SK-MEL-5 (cell line): ENCODE measurements at places on chromosomes 4 and X. TPM values are rescaled to one million over a fixed set of nuclear protein-coding genes. Genes with fewer than 3 reads are reported as not detected.

The GLOD5 gene
- not detected in 2 replicates for total RNA-seq

The F8 gene
- total RNA-seq = 0.50 and 0.56 TPM in 2 replicates

DNA sequence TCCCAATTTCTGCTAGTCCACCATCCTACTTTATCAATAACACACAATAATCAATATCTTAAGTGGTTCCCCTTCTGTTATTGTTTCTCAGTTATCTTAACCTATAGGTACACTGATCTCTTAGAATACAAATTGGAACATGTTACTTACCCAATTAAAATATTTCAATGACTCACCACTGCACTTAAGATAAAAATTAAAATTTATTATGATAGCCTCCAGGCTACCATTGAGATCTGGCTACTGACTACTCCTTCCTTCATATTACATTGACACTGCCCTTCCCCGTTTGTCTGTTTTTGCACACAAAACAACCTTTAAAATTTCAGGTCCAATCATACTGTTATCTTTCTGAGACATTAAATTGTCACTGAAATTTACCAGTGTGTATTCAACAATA is 1074.7 kb downstream of the ADGRL3 start:
- DNase-seq = no peak

The GLRB gene
- 0.08 and 0.24 TPM in 2 replicates for total RNA-seq

The SULT1B1 gene
- not detected in 2 replicates for total RNA-seq

DNA sequence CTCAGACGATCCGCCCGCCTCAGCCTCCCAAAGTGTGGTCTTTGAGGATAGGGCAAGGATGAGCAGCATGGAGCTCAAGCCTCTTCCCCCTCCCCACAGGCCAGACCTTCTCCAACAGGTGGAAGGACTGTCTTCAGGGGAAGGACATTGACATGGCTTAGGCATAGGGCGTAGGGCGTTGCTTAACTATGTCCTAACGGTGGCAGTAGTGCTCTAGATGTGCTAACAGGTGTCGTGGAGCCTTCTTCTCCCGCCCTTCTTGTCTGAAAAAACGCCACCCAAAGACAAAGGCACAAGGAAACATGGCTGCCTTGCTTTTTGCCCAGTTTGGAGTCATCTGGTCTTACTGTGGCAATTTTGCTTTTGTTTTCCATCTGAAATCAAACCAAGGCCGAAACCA is 219.8 kb downstream of the OR13H1 start:
- DNase-seq = peak; percentile 89

DNA sequence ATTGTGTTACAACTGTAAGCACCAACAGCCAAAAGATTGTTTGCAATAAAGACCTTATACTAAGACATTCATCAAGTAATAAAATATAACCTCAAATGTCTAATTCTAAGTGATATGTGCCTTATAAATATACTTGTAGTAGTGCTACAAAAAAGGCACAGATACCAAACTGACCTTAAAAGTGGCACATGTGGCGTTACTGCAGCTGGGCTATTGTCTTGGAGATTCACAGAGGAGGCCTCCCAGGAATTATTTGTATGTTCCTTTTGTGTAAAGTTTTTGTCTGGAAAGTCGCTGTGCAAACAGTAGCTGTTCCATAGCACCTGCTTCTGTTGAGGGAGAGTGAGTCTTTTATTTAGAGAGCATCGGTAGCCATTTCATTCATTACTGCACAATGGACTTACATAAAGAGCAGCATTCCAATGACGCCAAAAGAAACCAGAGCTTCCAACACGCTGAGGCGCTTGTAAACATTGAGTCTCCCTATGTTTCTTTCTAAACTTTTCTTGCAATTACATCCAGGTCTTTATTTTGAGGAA is 143.7 kb downstream of the RPA4 start:
- DNase-seq = peak; percentile 74

The TMLHE gene
- total RNA-seq = 13.9 and 17.6 TPM in 2 replicates

The UGT8 gene
- 7.4 and 7.8 TPM in 2 replicates for total RNA-seq

The SOWAHD gene
- total RNA-seq = 0.19 TPM in 1 of 2 replicates, not detected in the other

- DNase-seq = no peak
Measured at GRCh38 chrX:110051559-110051958, 48.6 kb downstream of the TMEM164 start.

- no peak for DNase-seq
Measured at GRCh38 chr4:25759101-25759500, 103.5 kb downstream of the SLC34A2 start.

DNA sequence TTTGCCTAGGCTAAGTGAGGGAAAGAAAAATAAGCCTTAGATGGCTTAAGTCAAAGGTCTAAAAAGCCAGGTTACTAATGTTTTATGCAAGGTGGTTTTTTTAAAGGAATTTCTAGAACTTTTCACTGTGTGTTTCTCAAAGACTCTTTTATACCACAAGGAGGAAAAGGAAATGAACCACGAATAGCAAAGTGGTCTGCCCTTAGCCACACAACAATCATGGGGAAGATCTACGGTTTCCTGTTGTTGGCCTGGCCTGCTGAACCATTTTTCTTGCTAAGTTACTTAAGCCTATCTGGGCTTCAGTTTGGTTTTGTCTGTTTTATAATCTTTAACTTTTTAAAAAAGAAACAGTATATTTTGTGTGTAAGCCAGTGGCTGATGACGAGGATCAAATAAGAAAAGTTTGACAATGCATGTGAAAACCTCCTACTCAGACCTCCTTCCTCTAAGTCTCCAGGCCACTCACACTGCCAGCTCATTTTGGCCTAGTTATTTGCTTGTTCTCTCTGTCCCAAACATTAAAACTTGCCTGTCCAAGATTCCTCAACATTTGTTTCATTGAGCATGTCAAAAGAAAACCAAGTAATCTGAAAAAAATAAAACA is 56.7 kb upstream of the COL25A1 start:
- no peak for DNase-seq

- DNase-seq = no peak
Measured at GRCh38 chr4:177033632-177034031, 240.9 kb upstream of the VEGFC start.

GRCh38 chr4:48645225-48645794 is 134.8 kb downstream of the FRYL start:
- DNase-seq = no peak

GRCh38 chrX:65720381-65720964 is 53.0 kb downstream of the MSN start:
- DNase-seq = no peak

DNA sequence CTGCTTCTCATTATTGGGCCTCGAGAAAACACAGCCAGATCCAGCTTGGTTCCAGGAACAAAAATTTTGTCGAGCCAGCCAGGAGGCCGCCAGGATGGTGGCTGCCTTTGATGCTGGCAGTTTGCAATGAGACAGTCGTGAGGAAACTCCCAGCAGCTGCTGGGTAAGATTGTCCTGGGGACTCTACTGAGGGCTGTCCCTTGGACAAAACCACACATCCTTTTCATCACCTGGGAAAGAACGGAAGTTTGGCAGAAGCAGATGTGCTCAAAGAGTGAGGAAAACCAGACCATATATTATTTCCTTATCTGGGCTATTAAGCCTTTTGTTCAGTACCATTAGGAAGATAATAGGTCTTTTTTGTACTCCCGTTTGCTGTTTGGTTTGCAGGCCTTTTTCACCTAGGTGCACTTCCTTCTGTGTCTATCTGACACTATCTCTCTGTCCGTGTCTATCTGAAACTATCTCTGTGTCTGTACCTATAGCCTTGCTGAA is 13.4 kb upstream of the PAPSS1 start:
- no peak for DNase-seq

The BEX1 gene
- 5.4 and 7.2 TPM in 2 replicates for total RNA-seq

The POF1B gene
- total RNA-seq = 0.08 and 0.21 TPM in 2 replicates

The GDPD2 gene
- total RNA-seq = not detected in 2 replicates

GRCh38 chr4:110085131-110085530 is 113.3 kb downstream of the ELOVL6 start:
- DNase-seq = no peak

GRCh38 chr4:142713282-142714030 is 132.6 kb downstream of the INPP4B start:
- DNase-seq = no peak

The SCML2 gene
- total RNA-seq = 3.4 and 5.8 TPM in 2 replicates

The MAOA gene
- 0.21 and 0.32 TPM in 2 replicates for total RNA-seq

- DNase-seq = peak; percentile 37
Measured at GRCh38 chrX:2691543-2692220, 587 bp downstream of the CD99 start.

DNA sequence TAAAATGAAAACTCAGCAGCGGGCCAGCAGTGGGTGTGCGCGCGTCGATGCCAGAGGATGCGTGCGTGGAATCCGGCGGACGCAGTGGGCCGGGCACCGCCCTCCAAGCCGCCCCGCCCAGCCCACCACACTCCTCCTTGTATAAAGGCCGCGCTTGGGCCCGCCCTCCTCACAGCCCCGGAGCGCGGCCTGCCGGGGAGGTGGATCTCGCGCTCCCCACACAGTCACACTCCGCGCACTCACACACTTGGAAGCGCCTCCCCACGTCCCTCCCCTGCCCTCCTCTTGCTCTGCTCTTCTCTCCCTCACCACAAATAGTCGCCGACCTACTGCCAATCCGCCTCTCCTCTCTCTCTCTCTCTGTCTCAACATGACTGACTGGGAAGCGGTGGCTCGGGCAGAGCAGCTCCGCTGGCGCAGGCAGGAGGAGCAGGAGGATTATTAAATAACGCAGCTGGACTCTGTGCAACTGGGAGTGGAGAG is at the start of gene CCSER1:
Gene CCSER1, plus strand, starts transcription at position 172 of the 483 bp plus-strand sequence.
- peak; percentile 89 for DNase-seq

- no peak for DNase-seq
Measured at GRCh38 chr4:160117686-160118085, 1014.8 kb downstream of the RAPGEF2 start.

GRCh38 chr4:79466621-79467020 is 58.6 kb upstream of the GK2 start:
- DNase-seq = no peak

The TEX13D gene
- total RNA-seq = 0.45 TPM in 1 of 2 replicates, not detected in the other

The CXorf49 gene
- total RNA-seq = not detected in 2 replicates

The AKAP4 gene
- not detected in 2 replicates for total RNA-seq

GRCh38 chrX:46967547-46967946 is 55.3 kb downstream of the JADE3 start:
- no peak for DNase-seq

The IBSP gene
- total RNA-seq = not detected in 2 replicates

DNA sequence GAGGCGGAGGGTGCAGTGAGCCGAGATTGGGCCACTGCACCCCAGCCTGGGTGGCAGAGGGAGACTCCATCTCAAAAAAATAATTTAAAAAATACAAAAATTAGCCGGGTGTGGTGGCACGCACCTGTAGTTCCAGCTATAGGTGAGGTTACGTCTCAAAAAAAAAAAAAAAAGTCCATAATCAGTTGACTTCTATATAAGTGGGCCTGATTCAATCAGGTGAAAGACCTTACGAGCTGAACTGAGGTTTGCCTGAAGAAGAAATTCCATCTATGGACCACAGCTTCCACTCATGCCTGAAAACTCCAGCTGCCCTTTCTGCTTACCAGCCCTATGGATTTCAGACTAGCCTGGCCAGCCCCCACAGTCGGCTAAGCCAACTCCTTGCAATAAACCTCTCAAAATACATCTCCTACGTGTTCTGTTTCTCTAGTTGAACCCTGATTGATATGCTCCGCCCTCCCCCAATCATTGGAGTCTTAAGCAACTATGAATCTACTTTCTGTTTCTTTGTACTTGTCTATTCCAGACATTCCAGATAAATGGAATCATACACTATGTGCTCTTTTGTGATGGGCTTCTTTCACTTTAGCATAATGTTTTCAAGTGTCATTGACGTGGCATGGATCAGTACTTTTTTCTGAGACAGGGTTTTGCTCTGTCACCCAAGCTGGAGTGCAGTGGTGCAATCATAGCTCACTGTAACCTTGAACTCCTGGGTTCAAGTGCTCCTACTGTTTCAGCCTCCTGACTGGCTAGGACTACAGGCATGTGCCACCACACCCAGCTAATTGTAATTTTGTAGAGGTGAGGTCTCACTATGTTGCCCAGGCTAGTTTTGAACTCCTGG is 36.6 kb downstream of the SAT1 start:
- DNase-seq = no peak

- DNase-seq = no peak
Measured at GRCh38 chrX:74132280-74132679, 171.7 kb upstream of the ZCCHC13 start.

The APLN gene
- 0.05 and 0.34 TPM in 2 replicates for total RNA-seq

DNA sequence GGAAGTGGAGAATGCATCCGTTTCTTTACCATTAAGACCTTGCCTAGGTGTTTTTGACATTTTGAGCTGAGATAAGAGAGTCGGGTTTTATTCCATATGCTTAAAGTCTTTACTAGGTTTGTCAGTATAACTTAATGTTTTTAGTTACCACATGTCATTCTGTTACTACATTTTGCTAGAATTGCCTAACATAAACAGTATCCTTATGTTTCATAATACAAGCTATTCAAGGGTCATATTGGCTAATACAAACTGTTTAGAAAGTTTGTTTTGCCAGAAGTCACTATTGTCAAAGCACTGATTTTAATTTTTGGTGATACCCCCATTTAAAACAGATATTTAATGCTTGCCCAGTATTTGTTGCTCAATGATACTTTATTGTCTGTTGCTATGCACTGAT is 427.7 kb upstream of the MAGEB2 start:
- no peak for DNase-seq

DNA sequence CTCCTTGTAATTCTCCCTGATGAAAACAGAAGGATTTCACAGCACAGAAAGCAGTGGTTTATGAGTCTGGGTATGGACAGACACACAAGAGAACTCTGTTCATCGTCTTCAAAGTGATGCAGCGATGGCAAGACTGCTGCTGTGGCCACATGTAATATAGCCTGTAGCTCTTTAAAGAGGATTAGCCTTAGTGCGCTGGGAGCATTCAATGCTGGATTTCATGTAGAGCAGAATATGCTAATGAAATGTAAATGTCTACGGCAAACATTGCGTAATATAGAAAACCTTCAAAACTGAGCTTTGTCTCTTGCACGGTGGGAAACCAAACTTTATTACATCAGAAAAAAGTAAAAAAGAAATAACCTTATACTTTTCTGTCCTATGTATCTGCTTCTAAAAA is 42.9 kb downstream of the ALPK1 start:
- DNase-seq = no peak

The CFAP99 gene
- total RNA-seq = not detected in 2 replicates

- DNase-seq = no peak
Measured at GRCh38 chr4:61003301-61003700, 196.8 kb upstream of the ADGRL3 start.

- DNase-seq = no peak
Measured at GRCh38 chrX:17553469-17553868, 178.5 kb downstream of the NHS start.

- no peak for DNase-seq
Measured at GRCh38 chrX:154485150-154486051, 1.0 kb downstream of the UBL4A start.

The KDM5C gene
- 46.7 and 61.9 TPM in 2 replicates for total RNA-seq

DNA sequence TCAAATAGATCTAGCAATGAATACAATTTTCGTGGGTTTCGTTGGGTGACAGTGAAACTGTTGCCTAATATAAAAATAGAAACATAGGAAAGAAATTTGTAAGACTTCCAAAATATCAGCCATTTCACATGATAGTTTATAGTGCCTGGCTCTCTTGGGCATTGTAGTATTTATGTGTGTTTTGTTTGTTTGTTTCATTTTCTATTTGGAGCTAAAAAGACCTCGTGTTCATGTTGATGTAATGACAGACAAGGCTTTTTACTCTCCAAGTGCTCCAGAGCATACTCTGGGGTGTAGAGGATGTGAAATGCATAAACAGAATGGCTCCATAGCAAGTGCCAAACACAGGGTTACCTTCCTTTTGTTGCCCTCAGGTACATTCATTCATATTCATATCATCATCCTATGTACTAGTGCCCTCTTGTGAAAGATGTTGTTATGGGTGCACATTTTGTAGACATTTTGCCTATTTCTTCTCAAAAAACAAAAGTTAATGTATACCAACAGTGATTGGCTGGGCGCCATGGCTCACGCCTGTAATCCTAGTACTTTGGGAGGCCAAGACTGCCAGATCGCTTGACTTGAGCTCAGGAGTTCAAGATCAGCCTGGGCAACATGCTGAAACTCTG is 100.7 kb upstream of the AMOT start:
- DNase-seq = peak; percentile 10
